ENCODE measurements at places on chromosomes 3 and 15. TPM values are rescaled to one million over a fixed set of nuclear protein-coding genes. Genes with fewer than 3 reads are reported as not detected.

DNA sequence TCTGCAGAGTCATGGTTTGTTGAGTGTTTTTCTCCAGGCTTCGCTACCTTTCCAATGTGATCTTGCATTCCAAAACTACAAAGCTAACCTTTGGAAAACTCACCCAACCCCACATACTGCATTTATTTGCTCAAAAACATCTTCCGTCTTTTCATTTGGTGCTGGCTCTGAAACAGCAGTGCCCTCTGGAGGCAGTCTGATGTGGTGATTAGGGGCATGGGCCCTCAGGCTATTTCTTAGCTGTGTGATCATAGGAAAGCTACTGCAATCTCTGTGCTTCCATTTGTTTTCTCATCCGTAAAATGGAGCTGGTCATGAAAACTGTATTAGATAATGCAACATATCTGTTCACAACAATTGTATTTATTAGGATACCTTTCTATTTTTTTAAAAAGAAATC is 47.0 kb downstream of the MTHFS start:
- H3K27ac ChIP-seq = no peak overlapping the region
- H3K4me3 ChIP-seq = no peak overlapping the region
- H3K4me1 ChIP-seq = peaks cover 10% of the 10 kb centered on the region
- H3K36me3 ChIP-seq = peaks cover 21% of the 10 kb centered on the region

DNA sequence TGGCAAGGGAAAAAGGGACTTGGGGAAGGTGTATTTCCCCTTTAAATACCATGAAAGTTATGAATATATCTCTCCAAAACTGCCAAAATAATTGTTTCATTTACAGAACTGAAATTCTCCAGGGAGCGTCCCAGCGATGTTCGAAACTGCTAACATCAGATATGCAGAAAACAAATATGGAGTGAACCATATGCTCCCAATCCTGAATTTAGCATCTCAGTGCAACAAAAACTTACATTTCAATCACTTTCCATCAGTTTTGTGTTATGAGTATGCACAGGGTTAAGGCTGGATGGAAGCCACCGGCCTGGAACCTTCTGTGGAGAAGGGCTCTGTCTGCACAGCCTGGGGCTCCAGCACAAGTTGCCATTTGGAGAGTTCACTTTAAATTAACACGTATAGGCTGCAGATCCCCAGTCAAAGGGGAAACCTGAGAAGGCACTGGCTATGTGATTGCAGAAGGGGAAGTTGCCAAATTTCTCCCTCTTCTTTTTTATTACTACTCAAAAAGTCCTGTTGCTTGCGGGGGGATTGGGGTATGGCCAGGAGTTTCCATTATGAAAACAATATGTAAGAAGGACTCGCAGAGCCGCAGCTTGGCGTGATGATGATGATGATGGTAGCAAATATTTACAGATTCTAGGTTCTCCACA is 56.9 kb upstream of the FOXP1 start:
- no peak overlapping the region for H3K27ac ChIP-seq
- no peaks in the 10 kb centered on the region for H3K4me1 ChIP-seq
- no peaks in the 10 kb centered on the region for H3K36me3 ChIP-seq
- no peak overlapping the region for H3K4me3 ChIP-seq

GRCh38 chr3:65259946-65260345 is 572.1 kb upstream of the ADAMTS9 start:
- no peaks in the 10 kb centered on the region for H3K27me3 ChIP-seq
- no peaks in the 10 kb centered on the region for H3K36me3 ChIP-seq
- DNase-seq = no peak
- H3K27ac ChIP-seq = no peak overlapping the region
- H3K4me3 ChIP-seq = no peak overlapping the region

DNA sequence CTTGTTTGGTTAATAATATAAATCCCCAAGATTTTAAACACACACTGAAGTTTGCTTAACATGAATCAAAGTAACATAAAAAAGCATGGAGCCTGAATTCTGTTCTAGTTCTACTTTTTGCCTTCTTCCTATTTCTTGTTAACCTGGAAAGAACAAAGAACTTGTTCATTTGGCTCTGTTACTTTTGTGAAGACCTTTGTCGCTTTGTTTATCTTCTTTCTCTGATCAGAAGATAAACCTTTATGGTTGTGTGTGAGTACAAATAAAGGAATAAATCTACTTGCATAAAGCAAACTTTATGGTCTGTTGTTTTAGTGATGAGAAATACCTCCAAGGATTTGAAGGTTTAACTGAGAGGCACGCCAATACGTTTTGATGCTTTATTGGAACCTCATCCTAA is 210.1 kb upstream of the SATB1 start:
- H3K27ac ChIP-seq = no peak overlapping the region
- H3K4me3 ChIP-seq = no peak overlapping the region
- no peak for DNase-seq
- H3K27me3 ChIP-seq = no peaks in the 10 kb centered on the region

DNA sequence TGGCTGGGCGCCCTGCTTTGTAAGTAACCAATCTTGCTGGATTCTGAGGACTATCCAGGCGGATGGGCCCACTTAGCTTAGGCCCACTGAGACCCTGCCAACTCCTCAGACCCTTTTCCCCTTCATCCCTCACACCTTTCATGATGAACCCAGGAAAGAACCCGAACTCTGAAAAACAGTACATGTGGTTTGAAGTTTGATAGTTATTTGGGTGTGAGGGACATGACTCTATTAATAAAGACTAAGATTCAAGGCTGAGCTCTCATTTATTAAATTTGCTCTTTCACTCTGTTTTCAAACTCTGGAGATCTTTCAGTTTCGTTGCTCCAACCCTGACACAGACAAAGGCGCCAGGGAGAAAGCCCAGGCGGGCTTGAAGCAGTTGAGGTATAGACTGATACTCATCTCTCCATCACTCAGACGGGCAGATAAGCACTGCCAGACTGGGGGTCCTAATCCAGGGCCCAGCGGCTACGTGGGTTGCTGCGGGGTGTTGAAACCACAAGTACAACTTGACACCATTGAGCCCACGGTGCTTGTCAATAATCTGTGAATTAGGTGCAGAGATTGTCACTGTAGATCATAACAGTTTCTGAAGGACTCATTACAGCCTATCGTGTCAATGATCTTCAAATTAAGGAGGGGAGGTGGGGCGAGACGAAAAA is 7.2 kb upstream of the SOX2 start:
- H3K36me3 ChIP-seq = peaks cover 3% of the 10 kb centered on the region
- no peak overlapping the region for H3K27ac ChIP-seq
- H3K4me3 ChIP-seq = no peak overlapping the region
- H3K4me1 ChIP-seq = peaks cover 23% of the 10 kb centered on the region
- DNase-seq = no peak

DNA sequence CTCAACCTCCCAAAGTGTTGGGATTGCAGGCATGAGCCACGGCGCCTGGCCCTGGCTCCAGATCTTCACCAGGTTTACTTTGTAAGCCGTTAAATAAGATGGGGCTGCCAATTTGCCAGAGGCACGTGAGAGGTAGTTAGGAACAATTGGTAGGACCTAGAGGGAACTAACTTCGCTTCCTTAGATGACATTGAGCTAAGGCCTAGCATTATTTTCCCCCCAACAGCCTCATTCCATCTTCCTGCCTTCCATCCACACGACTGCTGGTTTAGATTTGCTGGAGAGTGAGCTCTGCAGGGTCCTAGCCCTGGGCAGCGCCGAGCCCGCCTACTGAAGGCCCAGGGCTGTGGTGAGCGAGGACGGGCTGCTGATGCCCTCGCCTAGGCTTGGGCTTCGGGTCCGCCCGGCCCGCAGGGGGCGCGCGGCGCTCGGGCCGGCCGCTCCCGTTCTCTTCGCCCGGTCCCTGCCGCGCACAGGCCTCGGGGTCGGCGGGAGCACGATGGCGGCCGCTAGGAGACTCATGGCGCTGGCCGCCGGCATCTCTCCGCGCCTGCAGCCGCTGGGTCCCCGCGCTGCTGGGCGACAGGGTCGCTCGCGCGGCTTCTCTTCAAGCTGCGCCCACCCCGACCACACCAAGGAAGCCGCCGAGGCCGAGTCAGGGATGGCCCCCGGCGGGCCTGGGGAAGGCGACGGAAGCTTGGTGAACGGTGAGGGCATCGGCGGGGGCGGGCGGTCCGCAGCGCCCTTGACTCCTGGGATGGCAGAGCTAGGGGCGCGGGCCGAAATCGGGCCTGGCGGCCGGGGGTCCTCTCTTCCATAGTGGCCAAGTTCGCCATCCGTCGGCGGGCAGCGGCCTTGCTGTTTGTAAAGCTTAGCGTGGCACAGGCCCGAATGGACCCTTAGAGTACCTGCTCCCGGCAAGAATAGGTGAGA is 21.9 kb downstream of the DHX30 start:
- DNase-seq = peak; percentile 85
- H3K27me3 ChIP-seq = no peaks in the 10 kb centered on the region
- H3K4me1 ChIP-seq = peaks cover 30% of the 10 kb centered on the region
- H3K27ac ChIP-seq = peak overlapping the region; percentile 84
- H3K4me3 ChIP-seq = peak overlapping the region; percentile 87

- H3K4me1 ChIP-seq = no peaks in the 10 kb centered on the region
- H3K27ac ChIP-seq = no peak overlapping the region
- no peak for DNase-seq
- peaks cover 2% of the 10 kb centered on the region for H3K27me3 ChIP-seq
- no peak overlapping the region for H3K4me3 ChIP-seq
- no peaks in the 10 kb centered on the region for H3K36me3 ChIP-seq
These were observed 255.9 kb upstream of the CMC1 start for GRCh38 chr3:27985369-27986035.

DNA sequence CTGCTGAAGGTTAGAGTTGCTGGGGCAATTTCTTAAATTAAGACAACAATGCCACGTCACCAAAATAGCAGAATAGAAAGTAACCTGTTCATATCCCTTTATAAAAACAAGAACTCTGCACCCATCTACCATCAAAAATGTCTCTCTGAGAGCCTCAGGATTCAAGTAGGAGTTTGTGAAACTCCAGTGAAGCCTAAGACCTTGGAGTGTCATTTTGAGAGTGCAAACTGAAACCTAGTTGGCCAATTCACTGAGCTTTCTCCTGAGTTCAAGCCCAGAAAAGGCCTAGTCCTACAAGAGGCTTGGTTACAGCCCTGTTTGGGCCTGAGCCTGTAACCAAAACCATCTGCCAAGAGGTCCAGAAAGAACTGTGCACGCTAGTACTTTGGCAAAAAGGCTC is 335.1 kb downstream of the EFHB start:
- no peaks in the 10 kb centered on the region for H3K36me3 ChIP-seq
- H3K4me1 ChIP-seq = no peaks in the 10 kb centered on the region
- H3K27me3 ChIP-seq = no peaks in the 10 kb centered on the region
- no peak overlapping the region for H3K4me3 ChIP-seq

- H3K27me3 ChIP-seq = no peaks in the 10 kb centered on the region
- DNase-seq = no peak
- H3K36me3 ChIP-seq = no peaks in the 10 kb centered on the region
- H3K4me3 ChIP-seq = no peak overlapping the region
- no peaks in the 10 kb centered on the region for H3K4me1 ChIP-seq
These were observed 285.5 kb downstream of the GABRG3 start for GRCh38 chr15:27256446-27256845.

DNA sequence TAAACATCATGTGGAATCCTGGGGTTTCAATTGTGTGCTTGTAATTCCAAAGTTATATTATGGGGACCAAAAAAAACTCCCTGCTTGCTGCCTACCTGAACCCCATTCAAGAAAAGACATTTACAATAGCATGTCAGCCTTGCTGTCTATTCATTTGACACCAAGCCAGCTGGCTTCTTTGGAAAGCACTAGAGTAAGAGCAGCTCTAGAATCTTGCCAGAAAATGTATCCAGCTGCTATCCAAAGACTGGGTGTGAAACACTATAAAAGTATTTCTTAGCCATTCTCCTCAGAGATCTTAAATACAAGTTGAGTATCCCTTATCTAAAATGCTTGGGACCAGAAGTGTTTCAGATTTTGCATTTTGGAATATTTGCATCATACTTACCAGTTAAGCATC is 87.4 kb downstream of the RAD18 start:
- no peak for DNase-seq
- H3K27me3 ChIP-seq = no peaks in the 10 kb centered on the region
- H3K36me3 ChIP-seq = peaks cover 24% of the 10 kb centered on the region

- H3K4me3 ChIP-seq = no peak overlapping the region
- no peak overlapping the region for H3K27ac ChIP-seq
- H3K27me3 ChIP-seq = no peaks in the 10 kb centered on the region
- peaks cover 15% of the 10 kb centered on the region for H3K4me1 ChIP-seq
- H3K36me3 ChIP-seq = peaks cover 45% of the 10 kb centered on the region
These were observed 26.8 kb downstream of the EOGT start for GRCh38 chr3:68986496-68987208.

DNA sequence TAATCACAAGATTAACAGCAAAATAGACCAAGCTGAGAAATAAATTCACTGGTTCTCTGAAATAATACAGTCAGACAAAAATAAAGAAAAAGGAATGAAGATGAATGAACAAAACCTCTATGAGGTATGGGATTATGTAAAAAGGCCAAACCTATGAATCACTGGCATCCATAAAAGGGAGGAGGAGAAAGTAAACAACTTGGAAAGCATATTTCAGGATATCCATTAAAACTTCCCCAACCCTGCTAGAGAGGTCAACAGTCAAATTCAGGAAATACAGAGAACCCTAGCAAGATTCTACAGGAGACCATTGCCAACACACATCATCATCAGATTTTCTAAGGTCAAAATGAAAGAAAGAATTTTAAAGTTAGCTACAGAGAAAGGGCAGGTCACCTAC is 649.7 kb upstream of the CBLB start:
- H3K27ac ChIP-seq = no peak overlapping the region
- H3K36me3 ChIP-seq = no peaks in the 10 kb centered on the region
- H3K4me3 ChIP-seq = no peak overlapping the region
- H3K27me3 ChIP-seq = no peaks in the 10 kb centered on the region

DNA sequence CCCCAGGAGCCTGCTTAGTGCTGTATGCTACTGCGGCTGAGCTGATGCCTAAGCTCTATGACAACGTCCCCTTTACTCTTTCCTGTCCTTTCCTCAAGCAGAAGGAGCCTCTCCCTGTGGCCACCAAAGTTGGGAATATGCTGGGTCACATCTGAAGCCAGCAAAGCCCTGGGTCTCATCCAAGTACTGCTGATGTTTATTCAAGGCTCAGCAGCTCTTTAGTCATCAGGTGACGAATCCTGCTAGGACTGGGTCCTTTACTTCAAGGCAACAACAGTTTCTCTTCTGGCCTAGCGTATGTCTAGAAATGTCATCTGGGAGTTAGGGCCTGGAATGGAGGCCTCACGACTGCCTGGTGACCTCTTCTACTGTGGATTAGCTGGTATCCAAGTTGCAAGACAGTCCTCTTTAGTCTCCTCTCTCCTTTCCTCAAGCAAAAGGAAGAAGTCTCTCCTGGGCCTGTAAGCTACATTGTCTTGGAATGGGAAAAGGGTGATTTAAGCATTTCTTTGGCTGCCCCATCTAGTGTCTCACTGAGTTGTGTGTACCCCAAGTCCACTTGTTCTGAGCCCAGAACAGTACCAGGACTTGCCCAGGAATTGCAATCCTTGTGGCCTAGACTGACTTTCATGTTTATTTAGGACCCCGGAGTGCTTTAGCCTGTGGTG is 63.9 kb downstream of the TNFAIP8L3 start:
- H3K4me3 ChIP-seq = no peak overlapping the region
- no peaks in the 10 kb centered on the region for H3K4me1 ChIP-seq
- no peaks in the 10 kb centered on the region for H3K36me3 ChIP-seq
- DNase-seq = no peak

AGBL1 gene
- 0.10 TPM for total RNA-seq

BOC gene
- total RNA-seq = not detected

CASR gene
- 0.19 TPM for total RNA-seq

PLD1 gene
- 0.99 TPM for total RNA-seq

GP5 gene
- 0.24 TPM for total RNA-seq

WDR72 gene
- not detected for total RNA-seq

CPLX3 gene
- not detected for total RNA-seq

SPESP1 gene
- total RNA-seq = 1.5 TPM
